ENCODE measurements at places on chromosomes 1 and 21.

GRCh38 chr1:232702911-232703310 lies 73.0 kb upstream of the SIPA1L2 start:
- no peak for DNase-seq

DNA sequence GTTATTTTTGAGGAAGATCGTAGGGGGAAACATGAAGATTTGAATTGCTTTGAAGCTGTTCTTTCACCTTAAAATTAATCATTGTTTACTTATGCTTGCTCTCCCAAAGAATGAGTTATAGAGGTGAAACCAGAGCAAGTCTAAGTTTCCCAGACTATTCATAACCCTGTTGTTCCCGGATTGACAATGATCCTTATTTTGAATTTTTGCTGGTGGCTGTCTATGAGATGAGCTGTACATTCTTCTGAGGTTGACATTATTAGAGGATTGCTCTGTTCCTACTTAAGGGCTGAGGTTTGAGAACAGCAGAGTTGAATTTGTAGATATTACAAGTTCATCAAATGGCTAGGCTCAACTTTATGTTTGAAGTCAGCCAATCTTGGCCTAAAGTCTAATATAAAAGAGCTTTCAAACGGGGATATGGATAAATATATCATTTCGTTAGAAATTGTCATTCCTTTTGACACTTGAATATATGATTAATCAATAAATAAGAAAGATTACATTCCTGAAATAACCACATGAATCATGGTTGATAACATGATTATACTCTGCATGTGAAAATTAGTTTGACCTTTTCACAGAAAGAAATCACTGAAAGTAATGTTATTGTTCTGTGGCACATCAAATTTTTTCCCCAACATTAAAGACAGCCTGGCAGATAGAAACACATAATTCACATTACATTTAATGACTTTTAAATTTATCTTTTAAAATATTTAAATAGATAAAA lies 19.1 kb upstream of the PDE4B start:
- no peak for DNase-seq

DNA sequence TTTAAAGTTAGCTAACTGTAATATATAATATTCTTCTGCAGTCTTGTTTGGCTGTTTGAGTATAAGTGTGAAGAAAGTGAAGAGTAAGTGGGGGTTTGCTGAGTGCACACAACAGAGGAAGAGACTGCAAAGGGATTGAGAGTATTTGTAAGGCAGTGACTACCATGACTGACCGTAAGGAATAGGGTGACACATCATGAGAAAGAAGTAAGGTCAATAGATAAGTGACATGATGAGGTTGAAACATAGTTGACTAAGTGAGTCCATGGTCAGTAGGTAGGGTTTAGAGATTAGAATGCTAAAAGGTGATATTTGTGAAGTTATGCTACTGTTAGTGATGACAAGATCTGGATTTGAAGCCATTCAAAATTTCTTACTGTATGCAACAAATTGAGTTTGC lies 27.7 kb downstream of the WARS2 start:
- DNase-seq, result no peak

DNA sequence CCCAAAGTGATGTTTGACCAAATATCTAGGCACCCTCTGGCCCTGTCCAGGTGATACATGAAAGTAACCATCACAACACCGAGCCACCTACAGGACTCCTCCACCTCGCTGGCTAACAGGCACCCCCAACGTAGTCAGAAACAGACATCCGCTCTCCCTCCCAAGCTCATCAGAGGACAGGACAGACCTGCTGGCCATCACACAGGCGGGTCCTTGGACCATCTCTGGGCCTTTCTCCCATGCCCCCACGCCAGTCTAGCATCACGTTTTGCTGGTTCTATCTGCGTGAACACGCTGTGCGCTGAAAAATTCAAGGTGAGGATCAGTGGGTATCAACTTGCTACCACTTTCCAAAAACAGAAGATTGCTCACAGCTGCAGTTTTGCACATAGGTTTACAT lies 21.4 kb upstream of the ADARB1 start:
- DNase-seq, result no peak

DNA sequence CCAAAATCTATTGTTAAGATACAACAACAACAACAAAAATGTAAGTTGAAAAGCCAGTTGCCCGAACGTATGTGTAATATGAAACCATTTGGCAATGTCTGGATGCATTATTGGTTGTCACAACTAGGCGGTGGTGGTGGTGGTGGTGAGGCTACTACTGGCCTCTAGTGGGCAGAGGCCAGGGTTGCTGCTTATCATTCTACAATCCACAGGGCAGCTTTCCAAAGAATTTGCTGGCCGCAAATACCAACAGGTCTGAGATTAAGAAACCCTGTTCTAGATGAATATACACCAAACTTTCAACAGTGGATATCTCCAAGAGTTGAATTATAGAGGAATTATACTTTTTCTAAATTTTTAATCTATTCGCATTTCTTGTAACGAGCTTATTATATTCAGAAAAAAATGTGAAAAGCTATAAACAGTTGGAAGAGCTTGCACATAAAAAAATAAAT lies 26.8 kb upstream of the ZNF697 start:
- peak; percentile 14 for DNase-seq

- DNase-seq, result no peak
Observed at GRCh38 chr1:109927911-109928321, 17.3 kb downstream of the CSF1 start.

DNA sequence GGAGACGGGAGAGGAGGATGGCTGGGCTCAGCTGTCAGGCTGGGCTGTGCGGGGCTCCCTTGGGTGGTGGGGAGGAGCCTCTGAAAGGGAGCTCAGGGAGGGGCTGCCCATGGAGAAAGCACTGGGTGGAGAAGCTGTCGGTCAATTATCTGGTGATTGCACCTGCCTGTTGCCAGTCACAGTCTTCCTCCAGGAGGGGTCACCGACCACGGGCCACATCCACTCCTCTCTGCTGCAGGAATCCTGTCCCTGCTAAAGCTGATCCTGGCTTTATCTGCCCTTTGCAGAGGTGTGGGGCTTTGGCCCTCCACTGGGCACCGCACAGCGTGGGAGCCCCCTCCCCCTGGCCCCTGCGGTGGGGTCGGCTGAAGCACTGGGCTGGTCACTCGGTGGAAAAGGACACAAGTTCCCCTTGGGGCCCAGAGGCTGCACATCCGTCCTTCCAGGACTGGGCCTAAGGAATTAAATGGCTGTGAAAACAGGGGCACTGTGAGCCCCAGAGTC lies 21.8 kb upstream of the COL18A1 start:
- no peak for DNase-seq

- DNase-seq, result no peak
Observed at GRCh38 chr1:44289530-44289929, 65.5 kb downstream of the ERI3 start.

DNA sequence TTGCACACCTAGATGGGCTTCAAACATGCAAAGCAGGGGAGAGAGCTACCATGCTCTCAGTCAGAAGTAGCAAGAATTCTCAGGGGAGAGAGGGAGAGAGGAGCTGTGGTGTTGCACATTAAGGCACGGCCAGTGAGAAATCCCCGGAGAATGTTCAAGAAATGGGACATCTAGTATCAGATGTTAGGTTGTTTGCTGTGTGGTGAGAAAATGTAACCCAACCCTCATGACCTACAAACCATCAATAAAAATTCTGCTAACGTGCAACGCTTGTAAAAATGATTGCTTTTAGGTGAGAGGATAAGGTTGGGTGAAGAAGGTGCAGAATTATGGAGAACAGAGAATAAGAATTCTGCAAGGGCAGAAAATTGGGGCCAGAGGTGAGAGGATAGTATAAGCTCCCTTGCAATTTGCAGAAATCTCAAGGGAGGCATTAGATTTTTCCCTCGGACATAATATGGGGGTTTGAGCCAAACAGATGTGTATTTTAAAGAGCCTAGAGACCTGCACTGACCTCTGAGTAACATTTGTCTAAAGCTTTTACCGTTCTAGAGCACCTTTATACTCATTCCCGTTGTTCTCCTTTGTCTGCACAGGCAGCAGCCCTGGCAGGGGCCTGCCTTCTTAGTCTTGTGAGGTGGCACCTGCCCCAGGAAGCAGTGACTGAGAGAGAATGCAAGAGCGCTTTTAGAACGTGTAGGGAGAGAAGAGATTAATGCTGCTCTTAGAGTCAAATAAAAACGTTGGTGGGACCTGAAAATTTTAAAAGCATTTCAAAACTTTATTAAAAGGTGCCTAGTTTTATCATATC lies 25.4 kb upstream of the KIAA0040 start:
- DNase-seq, result no peak

DNA sequence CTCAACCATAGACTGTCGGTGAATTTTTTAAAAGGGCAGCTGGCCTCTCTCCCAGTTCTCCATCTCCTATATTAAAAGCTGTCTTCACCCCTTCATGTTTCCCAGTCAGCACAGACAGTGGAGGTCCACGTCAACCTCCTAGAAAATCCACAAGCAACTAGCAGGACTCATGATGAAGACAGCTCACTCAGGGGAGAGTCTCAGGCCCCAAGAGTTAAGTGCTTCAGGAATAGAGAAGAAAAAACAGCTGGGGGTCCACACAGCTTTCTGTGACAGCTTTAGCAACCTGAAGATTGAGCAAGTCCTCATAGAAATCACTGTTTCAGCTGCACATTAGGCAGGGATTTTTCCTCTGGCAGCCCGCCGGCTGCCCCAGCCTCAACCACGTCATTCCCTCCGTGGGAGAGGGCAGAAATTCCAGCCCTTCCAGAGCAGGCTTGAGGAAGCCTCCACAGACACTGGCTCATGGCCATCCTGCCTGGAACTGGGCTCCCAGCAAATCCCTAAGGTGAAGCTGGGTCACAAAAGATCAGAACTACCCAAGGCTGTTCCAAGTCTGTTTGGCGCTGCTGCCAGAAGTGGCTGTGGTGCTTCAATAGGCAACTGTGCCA lies 15.2 kb downstream of the GPR161 start:
- DNase-seq, result no peak

GRCh38 chr1:3727042-3727824 lies 25.0 kb upstream of the CCDC27 start:
- DNase-seq, result no peak

DNA sequence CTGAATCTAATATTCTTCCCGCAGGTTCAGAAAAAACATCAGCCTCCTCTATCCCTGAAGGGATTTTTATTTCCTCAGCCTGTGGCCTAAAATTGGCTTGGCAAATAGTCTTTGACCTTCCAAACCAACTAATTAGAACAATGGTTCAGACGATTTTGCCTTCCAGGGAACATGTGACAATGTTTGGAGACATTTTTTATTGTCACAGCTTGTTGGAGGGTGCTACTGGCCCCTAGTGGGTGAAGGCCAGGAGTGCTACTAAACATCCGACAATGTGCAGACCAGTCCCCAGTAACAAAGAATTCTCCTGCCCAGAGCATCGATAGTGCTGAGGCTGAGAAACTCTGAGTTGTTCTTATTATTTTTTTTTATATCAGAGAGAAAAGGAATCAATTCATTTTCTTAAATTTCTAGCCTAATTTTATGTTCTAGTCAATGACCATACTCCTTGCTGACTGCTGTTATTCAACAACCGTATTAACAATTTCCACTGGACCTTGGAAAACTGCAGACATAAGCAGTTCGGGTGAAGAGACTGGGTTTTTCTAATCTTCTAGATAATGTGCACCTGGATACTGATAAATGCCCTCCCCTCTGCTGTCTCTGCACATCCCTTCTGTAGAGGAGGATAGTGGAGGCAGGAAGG lies 280.7 kb downstream of the LMX1A start:
- no peak for DNase-seq

- DNase-seq, result no peak
Observed at GRCh38 chr1:100735244-100735643, 15.7 kb downstream of the VCAM1 start.

DNA sequence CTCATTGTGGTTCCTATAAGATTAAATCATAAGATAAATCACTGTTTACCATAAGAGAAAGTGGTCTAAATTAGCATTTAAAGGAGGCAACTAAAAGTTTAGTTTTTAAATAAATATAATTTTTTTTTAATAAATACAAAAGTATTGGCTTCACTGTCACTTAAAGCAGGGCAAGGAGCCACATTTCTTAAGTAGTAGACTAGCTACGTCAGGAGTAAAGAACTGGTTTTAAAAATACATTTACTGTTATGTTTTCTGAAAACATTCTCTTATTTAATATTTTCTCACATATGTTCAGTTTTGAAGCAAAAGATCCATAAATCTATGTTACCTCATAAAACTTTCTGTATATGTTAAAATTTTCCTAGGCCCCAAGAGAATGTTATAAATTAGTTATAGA lies 2.2 kb downstream of the ANGPTL1 start:
- no peak for DNase-seq

GRCh38 chr1:8437347-8437746 lies 119.4 kb downstream of the SLC45A1 start:
- DNase-seq, result no peak

DNA sequence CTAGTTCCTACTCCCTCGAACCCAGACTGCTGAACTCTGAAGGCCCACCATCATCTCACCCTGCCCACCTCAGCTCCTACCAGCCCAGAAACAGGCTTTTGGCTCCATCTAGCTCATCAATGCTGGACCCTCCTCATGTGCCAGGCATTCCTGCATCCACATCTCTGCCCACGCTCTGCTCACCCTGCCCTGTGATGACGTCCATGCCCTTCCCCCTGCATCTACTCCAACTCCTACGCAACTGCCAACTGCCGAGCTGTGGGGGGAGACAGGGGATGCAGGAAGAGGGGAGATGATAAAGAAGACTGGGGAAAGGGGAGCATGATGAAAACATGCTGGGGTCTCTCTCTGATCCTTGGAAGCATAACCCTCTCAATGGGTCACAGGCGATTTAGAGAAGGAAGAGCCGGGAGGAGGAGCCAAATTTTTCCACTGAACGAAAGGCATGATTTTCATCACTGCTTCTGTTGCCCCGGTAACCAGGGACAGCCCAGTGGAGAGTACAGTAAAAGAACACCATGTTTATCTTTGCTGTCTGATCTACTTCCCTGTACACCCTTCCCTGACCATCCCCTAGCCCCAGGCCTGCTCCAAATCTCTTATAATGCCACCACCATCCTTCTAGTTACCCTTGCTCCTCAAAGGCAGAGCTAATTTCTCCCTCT lies 44.3 kb downstream of the CD34 start:
- no peak for DNase-seq

DNA sequence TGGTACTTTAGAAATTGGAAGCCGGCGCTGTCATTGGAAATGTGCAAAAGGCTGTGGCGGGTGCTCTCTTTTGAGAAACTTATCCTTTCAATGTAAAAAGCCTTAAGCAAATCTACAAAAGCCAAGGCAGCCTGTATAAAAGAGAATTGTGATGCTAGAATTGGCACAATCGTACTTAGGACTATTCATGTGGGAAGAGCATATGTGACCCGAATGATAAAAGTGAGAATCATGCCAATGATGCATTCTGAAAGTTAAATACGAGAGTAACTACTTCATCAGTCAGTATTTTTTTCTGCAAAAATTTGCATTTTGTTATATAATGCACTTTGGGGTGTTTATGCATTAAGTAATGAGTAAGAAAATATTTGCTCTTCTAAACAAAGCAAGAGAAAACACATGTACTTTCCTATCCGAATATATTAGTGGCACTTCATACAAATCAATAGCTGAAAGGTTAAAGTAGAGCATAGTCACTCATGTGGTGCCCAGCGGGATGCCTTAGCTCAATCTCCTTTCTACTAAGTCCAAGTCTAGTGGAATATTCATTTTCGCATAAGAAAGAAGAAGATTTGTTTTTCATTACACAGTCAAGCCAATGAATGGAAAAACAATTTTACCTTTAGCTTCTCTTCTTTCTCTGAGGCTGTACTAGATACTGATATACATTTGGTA lies 1256.6 kb upstream of the B3GALT2 start:
- DNase-seq, result no peak

- DNase-seq, result peak; percentile 38
Observed at GRCh38 chr1:172638885-172639831, 19.7 kb upstream of the FASLG start.

Data from HTR-8/SVneo (cell line).